ENCODE measurements at places on chromosomes 4 and X.

DNA sequence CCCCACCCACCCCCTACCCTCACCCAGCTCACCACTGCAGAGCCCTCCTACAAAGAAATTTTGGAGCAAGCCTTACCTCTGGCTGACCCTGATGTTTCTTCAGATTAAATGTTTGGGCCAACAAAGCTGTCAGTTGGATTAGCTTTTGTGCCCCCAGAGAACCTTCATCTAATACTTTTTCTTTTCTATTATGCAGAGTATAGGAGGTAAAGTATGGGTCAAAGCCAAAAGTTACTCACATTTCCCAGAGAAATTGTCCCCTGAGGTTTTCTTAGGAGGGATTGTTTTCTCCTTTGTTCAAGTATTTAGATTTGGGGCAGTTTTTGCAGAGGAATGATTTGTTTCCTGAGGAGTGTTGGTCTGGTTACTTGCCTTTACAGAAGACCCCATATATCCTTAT is 69.5 kb downstream of the AASDH start:
- H3K27ac ChIP-seq, result no peak overlapping the region
- H3K27me3 ChIP-seq, result no peaks in the 10 kb centered on the region
- DNase-seq, result no peak
- H3K4me3 ChIP-seq, result no peak overlapping the region

DNA sequence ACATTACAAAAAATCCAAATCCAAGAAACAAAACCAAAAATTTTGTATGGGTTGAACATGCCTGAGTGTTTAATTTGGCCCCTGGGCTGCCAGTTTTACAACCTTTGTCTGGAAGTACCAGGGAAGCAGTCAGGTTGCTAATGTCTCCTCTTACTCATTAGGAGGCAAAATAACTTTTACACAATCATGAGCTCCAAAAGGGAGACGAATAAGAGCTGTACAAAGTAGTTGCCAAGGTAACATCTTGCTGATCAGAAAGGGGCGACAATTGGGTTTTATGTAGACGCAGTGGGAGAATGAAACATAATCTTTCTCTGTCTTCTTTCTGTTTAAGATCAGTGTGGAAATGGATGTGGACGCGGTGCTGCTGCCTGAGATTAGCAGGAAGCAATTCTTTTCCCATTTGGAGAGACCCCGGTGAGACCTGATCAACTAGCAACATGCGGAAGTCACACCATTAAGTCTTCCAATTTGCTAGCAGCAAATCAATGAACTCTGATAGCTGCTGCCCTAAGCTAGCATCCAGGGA is 90.7 kb upstream of the IGFBP7 start:
- no peaks in the 10 kb centered on the region for H3K4me1 ChIP-seq
- H3K4me3 ChIP-seq, result no peak overlapping the region
- H3K27ac ChIP-seq, result no peak overlapping the region
- no peaks in the 10 kb centered on the region for H3K36me3 ChIP-seq
- no peak for DNase-seq

DNA sequence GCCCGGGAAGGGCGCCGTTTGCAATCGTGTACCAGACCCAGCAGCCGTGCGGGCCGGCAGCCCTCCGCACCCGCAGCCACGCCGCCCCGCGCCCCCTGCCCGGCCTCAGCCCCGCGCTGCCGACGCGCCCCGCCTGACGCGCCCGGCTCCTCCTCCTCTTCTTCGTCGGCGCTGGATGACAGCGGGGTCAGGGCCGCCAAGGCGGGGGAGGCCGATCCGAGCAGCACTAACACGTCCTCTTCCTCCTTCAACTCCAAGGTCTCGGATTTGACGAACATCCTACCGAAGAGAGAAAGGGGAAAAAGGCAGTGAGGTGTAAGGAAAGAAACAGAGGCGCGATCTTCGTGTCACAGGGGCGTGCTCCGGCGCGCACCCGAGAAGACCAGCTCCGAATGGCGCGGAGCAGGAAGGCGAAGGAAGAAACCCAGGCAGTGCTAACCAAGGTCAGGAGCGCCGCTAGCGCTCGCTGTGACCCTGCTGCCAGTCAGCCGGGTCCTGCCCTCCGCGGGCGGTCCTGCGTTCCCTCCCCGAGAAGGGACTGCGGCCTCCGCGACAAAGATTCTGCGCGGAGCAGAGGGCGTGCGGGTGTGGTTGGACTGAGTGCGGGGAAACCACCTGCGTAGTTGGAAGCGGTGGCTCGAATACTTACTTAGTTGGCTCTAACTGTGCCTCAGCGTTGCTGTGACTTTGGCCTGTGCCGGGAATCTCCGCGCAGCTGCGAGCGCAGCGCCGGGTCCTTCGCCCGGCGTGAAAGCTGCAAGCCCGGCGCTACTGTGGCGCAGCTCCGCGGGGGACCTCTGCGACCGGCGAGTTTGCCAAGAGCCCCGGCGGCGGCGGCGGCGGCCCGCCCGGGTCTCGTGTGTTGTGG is 548 bp downstream of the NEUROG2 start:
- H3K27me3 ChIP-seq, result peaks cover 77% of the 10 kb centered on the region
- no peak for DNase-seq
- peaks cover 28% of the 10 kb centered on the region for H3K4me1 ChIP-seq
- H3K36me3 ChIP-seq, result no peaks in the 10 kb centered on the region

DNA sequence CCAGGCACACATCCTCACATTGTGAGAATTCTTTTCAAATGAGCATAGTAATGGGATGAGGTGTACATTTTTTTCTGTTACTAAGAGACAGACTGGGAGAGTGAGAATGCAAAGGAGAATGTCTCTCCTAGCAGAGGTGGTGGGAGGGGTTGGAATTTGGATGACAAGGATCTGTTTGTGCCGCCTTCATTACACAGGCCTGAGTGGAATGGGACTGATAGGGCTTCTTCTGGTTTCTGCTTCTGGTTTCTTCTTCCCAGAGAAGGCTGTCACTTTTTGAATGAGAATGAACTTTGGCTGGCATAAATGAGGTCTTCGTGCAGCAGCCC is 55.4 kb downstream of the C4orf51 start:
- no peaks in the 10 kb centered on the region for H3K36me3 ChIP-seq
- H3K27me3 ChIP-seq, result no peaks in the 10 kb centered on the region
- H3K4me1 ChIP-seq, result peaks cover 56% of the 10 kb centered on the region
- peak; percentile 98 for DNase-seq
- H3K27ac ChIP-seq, result peak overlapping the region; percentile 100

- H3K27me3 ChIP-seq, result no peaks in the 10 kb centered on the region
- no peak for DNase-seq
- no peak overlapping the region for H3K27ac ChIP-seq
- no peaks in the 10 kb centered on the region for H3K4me1 ChIP-seq
- no peak overlapping the region for H3K4me3 ChIP-seq
Observed at GRCh38 chrX:139974471-139974870, 9.2 kb upstream of the CXorf66 start.

DNA sequence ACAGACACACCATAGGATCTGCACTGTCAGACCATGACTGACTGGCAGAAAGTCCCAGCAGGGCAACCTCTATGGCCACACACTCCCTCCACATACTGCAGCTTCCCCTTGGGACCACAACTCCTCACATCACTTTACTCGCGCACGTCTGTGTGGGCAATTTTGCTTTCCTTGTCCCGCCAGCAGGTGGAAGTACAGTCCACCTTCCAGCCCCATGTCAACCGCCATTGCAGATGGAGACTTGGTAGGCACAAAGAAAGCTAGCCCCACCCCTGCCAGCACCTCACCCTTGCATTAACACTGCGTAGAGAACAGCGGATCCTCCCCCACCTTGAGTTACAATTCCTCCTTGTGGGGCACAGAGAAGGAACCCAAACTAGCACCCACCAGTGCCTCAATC is 74.4 kb upstream of the NAP1L2 start:
- H3K36me3 ChIP-seq, result no peaks in the 10 kb centered on the region
- no peaks in the 10 kb centered on the region for H3K4me1 ChIP-seq
- no peak overlapping the region for H3K27ac ChIP-seq
- H3K4me3 ChIP-seq, result no peak overlapping the region
- no peaks in the 10 kb centered on the region for H3K27me3 ChIP-seq

- DNase-seq, result no peak
- H3K4me1 ChIP-seq, result no peaks in the 10 kb centered on the region
- no peak overlapping the region for H3K27ac ChIP-seq
Observed at GRCh38 chrX:121894756-121895155, 847.3 kb downstream of the GLUD2 start.

DNA sequence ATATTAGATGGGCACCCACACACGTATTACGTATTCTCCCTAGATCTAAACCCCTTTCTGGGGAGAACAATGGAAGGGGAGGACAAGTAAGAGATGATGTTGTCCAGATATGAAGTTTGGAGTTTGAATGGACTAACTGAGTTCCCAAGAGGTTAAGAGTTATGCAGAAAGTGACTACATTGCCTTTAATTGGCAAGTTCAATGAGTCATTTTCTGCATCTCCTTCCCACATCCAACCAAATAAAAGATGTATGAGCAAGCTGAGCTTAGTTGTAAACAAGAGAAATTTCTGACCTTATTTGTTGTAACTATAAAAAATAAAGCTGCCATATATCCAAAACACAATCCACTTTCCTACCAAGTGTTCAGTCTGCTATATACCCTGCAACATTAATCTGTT is 50.5 kb downstream of the TIGD2 start:
- H3K4me3 ChIP-seq, result no peak overlapping the region
- H3K36me3 ChIP-seq, result no peaks in the 10 kb centered on the region
- H3K4me1 ChIP-seq, result peaks cover 8% of the 10 kb centered on the region
- H3K27ac ChIP-seq, result no peak overlapping the region
- DNase-seq, result peak; percentile 18
- no peaks in the 10 kb centered on the region for H3K27me3 ChIP-seq

DNA sequence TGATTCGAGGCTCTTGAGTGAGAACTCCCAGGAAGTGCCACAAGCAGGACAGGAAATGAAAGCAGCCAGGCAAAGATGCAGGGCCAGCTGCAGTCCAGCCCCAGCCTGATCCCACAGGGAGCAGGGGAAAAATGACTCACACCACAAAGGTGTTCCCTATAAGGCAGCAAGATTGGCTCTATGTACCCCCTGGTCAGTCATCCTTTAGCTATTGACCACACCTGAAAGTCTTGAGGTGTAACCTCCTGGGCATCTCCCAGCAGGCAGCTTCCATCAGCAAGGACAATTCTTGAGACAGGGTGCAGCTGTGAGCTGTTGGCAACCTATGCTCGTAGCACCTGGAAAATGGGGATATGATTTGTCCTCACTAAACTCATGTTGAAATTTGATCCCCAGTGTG is 27.9 kb upstream of the EXOC1L start:
- H3K4me3 ChIP-seq, result no peak overlapping the region
- H3K27me3 ChIP-seq, result no peaks in the 10 kb centered on the region
- no peak overlapping the region for H3K27ac ChIP-seq
- no peaks in the 10 kb centered on the region for H3K36me3 ChIP-seq
- no peak for DNase-seq

- no peak for DNase-seq
- H3K27me3 ChIP-seq, result no peaks in the 10 kb centered on the region
- H3K27ac ChIP-seq, result no peak overlapping the region
- no peaks in the 10 kb centered on the region for H3K4me1 ChIP-seq
- no peaks in the 10 kb centered on the region for H3K36me3 ChIP-seq
Observed at GRCh38 chr4:90585961-90586360, 458.8 kb downstream of the CCSER1 start.

- peaks cover 8% of the 10 kb centered on the region for H3K4me1 ChIP-seq
- H3K27ac ChIP-seq, result no peak overlapping the region
- DNase-seq, result no peak
- H3K36me3 ChIP-seq, result no peaks in the 10 kb centered on the region
- H3K4me3 ChIP-seq, result no peak overlapping the region
Observed at GRCh38 chr4:187135878-187136277, 412.2 kb upstream of the FAT1 start.

DNA sequence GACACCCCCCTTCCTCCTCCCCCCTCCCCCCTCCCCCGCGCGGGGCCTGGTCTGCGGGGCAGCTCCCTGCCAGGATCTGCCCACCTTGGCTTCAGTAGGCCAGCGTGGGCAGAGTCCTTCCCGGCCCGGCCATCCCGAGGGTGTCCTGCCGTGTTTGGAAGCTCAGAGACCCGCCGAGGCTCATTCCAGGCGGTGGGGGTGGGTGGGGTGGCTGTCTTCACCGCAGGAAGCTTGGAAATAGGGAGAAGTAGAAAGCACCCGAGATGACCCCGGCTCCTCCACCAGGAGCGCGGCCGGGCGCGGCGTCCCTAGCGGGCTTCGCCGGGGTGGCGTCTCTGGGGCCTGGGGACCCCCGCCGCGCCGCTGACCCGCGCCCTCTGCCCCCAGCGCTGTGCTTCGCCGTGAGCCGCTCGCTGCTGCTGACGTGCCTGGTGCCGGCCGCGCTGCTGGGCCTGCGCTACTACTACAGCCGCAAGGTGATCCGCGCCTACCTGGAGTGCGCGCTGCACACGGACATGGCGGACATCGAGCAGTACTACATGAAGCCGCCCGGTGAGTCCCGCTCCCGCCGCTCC is 1.6 kb downstream of the NAT8L start:
- 0 out of 2 replicates have a peak, but pooled peaks cover 9% of the 10 kb centered on the region for H3K27me3 ChIP-seq
- H3K36me3 ChIP-seq, result no peaks in the 10 kb centered on the region
- no peak overlapping the region for H3K4me3 ChIP-seq
- DNase-seq, result no peak
- H3K27ac ChIP-seq, result no peak overlapping the region

DNA sequence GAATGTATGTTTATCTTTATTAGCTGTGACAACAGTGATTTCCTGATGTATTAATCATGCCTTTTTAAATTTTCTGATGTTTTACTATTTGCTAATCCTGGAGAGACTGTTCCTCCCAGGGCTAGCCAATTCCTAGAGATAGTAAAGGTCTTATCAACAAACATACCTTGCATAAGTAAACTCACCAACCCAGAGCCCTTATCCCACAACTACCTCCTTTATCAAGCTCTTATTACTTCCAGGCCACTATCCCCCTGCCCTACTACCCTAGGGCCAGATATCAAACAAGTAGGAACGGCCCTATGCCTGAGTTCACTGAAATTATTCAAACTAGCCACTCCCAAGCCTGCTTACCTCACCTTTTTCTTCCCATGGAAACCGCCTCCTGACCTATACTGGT is 58.2 kb upstream of the NPNT start:
- H3K4me3 ChIP-seq, result no peak overlapping the region

DNA sequence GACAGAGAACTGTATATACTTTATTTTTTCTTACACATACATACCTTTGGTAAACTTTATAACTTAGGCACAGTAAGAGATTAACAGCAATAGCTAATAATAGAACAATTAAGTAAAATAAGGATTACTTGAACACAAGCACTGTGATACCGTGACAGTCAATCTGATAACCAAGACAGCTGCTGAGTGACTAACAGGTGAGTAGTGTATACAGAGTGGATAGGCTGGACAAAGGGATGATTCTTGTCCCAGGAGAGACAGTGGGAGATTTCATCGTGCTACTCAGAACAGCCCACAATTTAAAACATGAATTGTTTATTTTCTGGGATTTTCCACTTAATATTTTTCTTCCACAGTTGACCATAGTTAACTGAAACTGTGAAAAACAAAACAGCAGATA is 411.8 kb downstream of the PPP1R2C start:
- no peaks in the 10 kb centered on the region for H3K4me1 ChIP-seq
- no peaks in the 10 kb centered on the region for H3K36me3 ChIP-seq

- H3K4me3 ChIP-seq, result no peak overlapping the region
- no peaks in the 10 kb centered on the region for H3K36me3 ChIP-seq
- H3K27me3 ChIP-seq, result no peaks in the 10 kb centered on the region
- DNase-seq, result no peak
Observed at GRCh38 chr4:144666539-144667175, 20.7 kb downstream of the HHIP start.
